ENCODE measurements at places on chromosomes 1 and 21. TPM values are rescaled to one million over a fixed set of nuclear protein-coding genes. Genes with fewer than 3 reads are reported as not detected.

Gene AMY1C
- polyA plus RNA-seq, result 4.5 TPM

Gene LCA5L
- 3.9 TPM for polyA plus RNA-seq

Gene LCE1C
- polyA plus RNA-seq, result not detected

Gene PLEKHN1
- polyA plus RNA-seq, result 0.28 TPM

Gene OR2M3
- polyA plus RNA-seq, result 0.07 TPM

Gene TCHHL1
- polyA plus RNA-seq, result not detected

Gene IL6R
- polyA plus RNA-seq, result 4.5 TPM

Gene ADAM30
- polyA plus RNA-seq, result not detected

Gene CACNA1E
- 0.05 TPM for polyA plus RNA-seq

Gene HPCAL4
- 0.14 TPM for polyA plus RNA-seq

Gene GPR153
- 13.8 TPM for polyA plus RNA-seq

Gene MROH7
- polyA plus RNA-seq, result 16.2 TPM

Gene FAM163A
- polyA plus RNA-seq, result 0.11 TPM

Gene ASCL5
- polyA plus RNA-seq, result 0.23 TPM

Gene MAP10
- polyA plus RNA-seq, result 6.8 TPM

Gene SLC35F3
- 1.8 TPM for polyA plus RNA-seq

Gene SERPINC1
- polyA plus RNA-seq, result 0.54 TPM

Gene PADI3
- polyA plus RNA-seq, result not detected

Gene ZMYND12
- polyA plus RNA-seq, result 1.7 TPM

Gene LRRC8B
- 10.1 TPM for polyA plus RNA-seq

Gene CFHR2
- not detected for polyA plus RNA-seq

Gene INPP5B
- polyA plus RNA-seq, result 39.9 TPM

Gene RUNX1
- polyA plus RNA-seq, result 9.0 TPM

Gene TSEN15
- 37.0 TPM for polyA plus RNA-seq

Gene PPIAL4G
- polyA plus RNA-seq, result 0.15 TPM

Gene OBSCN
- polyA plus RNA-seq, result 69.5 TPM

Gene RAB42
- 5.2 TPM for polyA plus RNA-seq

Gene TMCO4
- polyA plus RNA-seq, result 16.0 TPM

Gene ELK4
- polyA plus RNA-seq, result 27.8 TPM

Gene DAB1
- polyA plus RNA-seq, result 1.4 TPM

Gene THEM5
- polyA plus RNA-seq, result 0.76 TPM

Gene ADAMTS5
- polyA plus RNA-seq, result 7.9 TPM
